ENCODE measurements at places on chromosomes 11 and 22. TPM values are rescaled to one million over a fixed set of nuclear protein-coding genes. Genes with fewer than 3 reads are reported as not detected.

DNA sequence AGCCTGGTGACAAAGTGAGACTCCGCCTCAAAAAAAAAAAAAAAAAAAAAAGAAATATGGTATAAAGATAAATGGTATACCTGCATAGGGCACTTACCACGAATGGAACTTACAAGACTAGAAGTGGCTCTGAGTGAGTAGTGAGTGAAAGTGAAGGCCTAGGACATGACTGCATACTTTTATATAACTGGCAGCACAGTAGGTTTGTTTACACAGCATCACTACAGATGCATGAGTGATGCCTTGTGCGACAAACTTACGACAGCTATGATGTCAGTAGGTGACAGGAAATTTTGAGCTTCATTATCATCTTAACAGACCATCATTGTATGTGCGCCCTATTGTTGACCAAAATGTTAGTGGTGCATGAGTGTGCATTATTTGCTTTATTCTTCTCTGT, 17.7 kb downstream of the XRCC6 start:
- DNase-seq = no peak

DNA sequence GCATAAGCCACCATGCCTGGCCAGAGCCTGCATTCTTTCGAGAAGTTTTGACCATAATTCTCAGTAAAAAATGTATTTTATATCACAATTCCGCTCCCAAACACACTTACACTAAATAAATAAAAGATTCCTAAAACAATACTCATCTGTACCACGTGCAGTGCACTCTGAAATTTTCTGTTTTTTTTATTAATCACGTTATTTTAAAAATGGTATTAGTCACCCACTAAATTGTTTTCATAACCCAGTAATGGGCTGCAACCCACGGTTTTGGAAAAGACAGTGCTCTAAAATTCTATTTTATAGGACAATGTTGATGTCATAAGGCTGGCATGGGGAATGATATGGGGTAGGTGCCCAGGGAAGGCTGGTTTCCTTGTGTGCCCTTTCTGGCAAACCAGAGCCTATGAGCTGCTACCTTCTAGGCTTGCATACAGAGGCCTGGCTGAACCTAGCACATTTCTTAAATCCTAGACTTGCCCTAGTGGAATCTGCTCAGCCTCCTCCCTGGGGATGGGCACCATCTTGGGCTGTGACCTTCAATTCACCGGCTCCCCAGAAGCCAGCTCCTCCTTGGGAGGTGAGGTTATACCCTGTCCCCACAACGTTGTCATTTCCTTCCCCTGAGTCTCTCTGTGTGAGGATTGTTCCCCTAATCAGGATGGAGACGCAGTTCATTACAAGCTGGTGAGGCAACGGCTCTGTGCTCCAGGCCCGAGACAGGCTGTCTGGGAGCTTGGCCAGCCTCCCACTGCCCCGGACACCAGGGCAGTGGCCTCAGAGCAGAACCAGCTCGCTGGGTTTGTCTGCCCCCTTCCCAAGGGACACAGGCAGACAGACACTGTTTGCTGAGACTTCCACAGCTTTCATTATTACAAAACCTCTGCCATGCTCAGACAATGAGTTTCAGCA, 116.5 kb upstream of the NAV2 start:
- DNase-seq = no peak

DNA sequence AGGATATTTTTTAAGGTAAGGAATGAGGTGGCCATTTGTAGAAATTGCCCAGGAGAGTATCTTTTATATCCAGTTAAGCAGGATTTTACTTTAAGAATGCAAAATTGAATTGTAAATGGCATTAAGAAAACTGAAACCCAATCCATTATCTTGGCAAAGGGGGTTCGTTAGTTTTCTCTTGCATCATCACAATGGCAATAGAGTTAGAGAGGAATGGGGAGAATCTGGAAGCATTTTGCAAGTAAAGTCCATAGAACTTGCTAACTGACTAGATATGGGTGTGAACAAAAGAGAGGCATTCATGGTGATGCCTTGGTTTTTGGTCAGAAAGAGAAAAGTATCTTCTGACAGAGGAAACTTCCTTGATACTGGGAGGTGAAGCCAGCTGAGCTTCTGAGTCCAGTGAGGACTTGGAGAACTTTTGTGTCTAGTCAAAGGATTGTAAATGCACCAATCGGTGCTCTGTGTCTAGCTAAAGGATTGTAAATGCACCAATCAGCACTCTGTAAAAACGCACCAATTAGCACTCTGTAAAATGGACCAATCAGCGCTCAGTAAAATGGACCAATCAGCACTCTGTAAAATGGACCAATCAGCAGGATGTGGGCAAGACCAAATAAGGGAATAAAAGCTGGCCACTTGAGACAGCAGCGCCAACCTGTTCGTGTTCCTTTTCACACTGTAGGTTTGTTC, 3.6 kb upstream of the CCDC117 start:
- DNase-seq = no peak

DNA sequence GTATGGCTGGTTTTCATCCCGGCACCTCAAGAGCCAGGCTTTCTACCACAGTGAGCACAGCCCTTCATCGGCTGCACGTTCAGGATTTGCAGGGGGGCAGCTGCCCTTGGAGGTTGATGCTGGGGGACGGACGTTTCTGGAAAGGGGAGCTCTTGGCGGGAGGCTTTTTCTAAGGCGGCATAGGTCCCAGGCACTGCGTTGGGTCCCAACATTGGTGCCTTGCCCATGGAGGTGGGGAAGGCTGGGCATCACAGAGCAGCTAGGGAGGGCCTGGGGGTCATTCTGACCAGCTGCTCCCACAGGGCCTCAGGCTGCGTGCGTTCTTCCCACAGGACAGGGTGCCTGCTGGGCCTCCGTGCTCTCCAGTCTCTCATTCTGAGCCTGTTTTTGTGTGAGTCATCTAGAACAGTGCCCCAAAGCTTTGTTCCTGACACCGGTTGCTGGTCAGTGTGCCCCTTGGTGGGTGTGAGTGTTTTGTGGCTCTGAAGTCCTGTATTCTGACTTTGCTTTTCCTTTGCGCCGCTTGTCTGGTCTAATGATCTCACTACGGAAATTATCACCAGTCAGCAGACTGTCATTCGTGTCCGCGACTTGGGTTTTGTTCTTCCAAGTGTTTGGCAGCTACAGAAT, 275.9 kb downstream of the TBC1D22A start:
- no peak for DNase-seq

DNA sequence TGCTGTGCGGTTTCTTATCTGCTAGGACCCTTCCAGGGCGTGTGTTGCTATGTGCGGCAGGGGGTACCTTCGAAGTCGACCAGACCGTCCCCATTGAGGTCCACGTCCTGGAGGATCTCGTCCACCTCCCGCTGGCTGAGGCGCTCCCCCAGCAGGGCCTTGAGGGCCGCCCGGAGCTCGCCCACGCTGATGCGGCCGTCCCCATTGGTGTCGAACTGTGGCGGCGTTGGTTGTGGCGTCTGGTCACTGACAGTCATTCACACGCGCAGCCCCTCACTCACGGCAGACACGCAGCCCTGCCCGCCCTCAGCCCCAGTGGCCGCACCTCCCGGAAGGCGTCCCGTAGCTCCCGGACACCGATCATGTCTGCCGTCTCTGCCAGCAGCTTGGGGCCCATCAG, 3.5 kb downstream of the CABP2 start:
- DNase-seq = peak; percentile 49

GRCh38 chr11:10387206-10388083, 67.6 kb upstream of the AMPD3 start:
- no peak for DNase-seq

GRCh38 chr22:50676180-50676636, 3.6 kb downstream of the SHANK3 start:
- DNase-seq = no peak

GRCh38 chr11:64357904-64358535, 942 bp upstream of the RPS6KA4 start:
- DNase-seq = peak; percentile 66

The PSMD13 gene
- total RNA-seq = 186 TPM

The KRTAP5-8 gene
- total RNA-seq = not detected

The OR8G1 gene
- not detected for total RNA-seq

The IGSF22 gene
- 0.76 TPM for total RNA-seq

The ETS1 gene
- total RNA-seq = 23.8 TPM

The OR51B5 gene
- total RNA-seq = 0.15 TPM

The EFCAB6 gene
- 0.31 TPM for total RNA-seq
